ENCODE measurements at places on chromosomes 2 and 18. TPM values are rescaled to one million over a fixed set of nuclear protein-coding genes. Genes with fewer than 3 reads are reported as not detected.
A peak's percentile ranks its signal among the peaks of the same experiment; 100 is the strongest.

DNA sequence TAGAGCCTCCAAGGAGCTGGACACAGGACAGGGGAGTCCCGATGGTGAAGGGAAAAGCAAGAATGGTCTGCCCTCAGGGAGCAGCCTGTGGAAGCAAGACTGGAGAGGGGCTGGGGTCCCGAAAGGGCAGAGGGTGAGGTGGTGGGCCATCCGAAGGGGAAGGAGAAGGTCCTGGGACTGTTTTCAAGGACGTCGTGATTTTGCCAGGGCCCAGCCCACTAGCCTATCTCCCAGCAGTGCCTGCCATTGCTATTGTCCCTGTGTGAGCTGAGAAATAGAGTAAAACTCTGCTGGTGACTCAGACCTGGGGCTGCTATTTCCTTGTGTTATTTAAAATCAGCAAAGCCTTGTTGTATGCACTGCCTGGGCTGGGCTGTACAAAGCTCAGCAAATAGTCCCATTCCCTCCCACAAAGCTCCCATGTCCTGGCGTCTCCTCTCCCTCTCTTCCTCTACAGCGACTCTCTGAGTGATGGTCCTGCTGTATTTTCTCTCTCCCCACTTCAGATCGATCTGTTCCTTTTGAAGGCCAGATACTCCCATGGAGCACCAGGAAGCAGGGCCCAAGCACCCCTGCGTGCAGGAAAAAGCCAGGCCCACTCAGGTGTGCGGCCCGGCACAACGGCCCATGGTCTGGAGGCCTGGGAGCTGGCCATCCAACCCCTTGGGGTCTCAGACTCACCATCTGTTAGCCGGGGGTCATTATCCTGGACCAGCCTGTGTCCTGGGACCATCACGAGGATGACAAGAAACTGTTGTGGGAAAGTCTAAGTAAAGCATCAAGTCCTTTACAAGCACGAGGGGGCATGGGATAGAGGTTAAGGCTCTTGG lies 65.0 kb upstream of the OTOF start:
- DNase-seq: no peak

- DNase-seq: no peak
Observed at GRCh38 chr2:1227274-1227900, 185.9 kb upstream of the TPO start.

- DNase-seq: no peak
Observed at GRCh38 chr2:128436479-128437203, 118.0 kb upstream of the HS6ST1 start.

DNA sequence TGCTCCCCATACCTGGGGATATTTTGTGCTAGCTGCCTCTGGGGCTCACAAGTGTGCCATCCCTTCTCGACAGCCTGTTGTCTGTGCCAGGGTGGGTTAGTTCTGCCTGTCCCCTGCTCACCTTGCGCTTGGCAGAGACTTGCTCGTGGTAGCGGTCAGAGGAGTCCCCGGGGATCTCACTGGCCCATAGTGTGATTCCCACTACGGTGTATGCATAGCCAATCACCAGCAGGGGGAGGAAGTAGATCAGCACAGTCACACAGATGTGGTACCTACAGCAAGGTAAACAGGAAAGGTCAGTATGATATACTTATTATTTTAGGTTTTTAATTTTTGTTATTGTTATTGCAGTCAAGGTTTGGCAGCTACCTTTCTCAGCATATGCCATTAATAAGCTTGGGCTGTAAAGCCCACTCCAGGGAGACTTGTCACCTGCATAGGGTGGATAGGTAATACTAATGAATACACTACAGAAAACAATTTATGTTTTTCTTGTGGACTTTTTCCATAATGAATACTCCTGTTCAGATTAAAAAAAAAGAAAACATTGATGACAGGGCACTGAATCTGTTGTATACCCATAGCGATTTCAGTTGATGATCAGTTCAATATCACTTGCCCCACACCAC lies 95.2 kb downstream of the POLE4 start:
- DNase-seq: peak; percentile 29

ITGAV gene
- total RNA-seq: 69.1 TPM

GRCh38 chr2:30503007-30503694 lies 56.1 kb downstream of the LCLAT1 start:
- no peak for DNase-seq
